ENCODE measurements at places on chromosomes 2 and 18. TPM values are rescaled to one million over a fixed set of nuclear protein-coding genes. Genes with fewer than 3 reads are reported as not detected.

- H3K36me3 ChIP-seq = no peaks in the 10 kb centered on the region
- no peak overlapping the region for H3K27ac ChIP-seq
- no peak overlapping the region for H3K4me3 ChIP-seq
- H3K4me1 ChIP-seq = no peaks in the 10 kb centered on the region
- no peaks in the 10 kb centered on the region for H3K27me3 ChIP-seq
- DNase-seq = no peak
These were observed 1195.1 kb upstream of the CHAC2 start for GRCh38 chr2:52572469-52572894.

DNA sequence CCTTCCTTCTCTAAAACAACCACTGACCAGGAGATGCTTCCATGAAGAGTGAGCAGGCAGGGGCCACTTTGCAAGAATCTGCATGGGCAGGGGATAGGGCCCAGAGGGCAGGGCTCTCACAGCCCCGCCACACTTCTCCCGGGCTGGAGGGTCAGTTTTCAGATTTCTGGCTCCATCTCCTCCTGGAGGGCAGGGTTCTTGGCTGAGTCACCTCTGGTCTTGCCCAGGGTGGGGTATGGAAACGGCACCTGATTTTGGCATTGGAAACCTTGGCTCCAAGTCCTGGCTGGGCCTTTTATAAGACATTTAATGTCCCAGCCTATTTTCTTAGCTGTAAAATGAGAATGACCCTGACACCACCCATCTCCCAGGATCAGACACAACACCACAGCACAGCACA is 27.6 kb upstream of the ASPRV1 start:
- no peak overlapping the region for H3K4me3 ChIP-seq
- peaks cover 7% of the 10 kb centered on the region for H3K36me3 ChIP-seq
- H3K4me1 ChIP-seq = no peaks in the 10 kb centered on the region
- H3K27me3 ChIP-seq = no peaks in the 10 kb centered on the region
- peak; percentile 53 for DNase-seq

Gene FAM237A
- total RNA-seq = not detected

GRCh38 chr2:157257312-157258252 is at the start of gene GALNT5:
Gene GALNT5, plus strand, starts transcription at chr2:157257705. Its CDS starts 378 bp downstream, at chr2:157258083.
- no peak for DNase-seq
- H3K27ac ChIP-seq = no peak within 1 kb of the TSS
- H3K27me3 ChIP-seq = no peaks in the 10 kb centered on the region
- H3K4me3 ChIP-seq = no peak within 1 kb of the TSS
- no peaks in the 10 kb centered on the region for H3K36me3 ChIP-seq

DNA sequence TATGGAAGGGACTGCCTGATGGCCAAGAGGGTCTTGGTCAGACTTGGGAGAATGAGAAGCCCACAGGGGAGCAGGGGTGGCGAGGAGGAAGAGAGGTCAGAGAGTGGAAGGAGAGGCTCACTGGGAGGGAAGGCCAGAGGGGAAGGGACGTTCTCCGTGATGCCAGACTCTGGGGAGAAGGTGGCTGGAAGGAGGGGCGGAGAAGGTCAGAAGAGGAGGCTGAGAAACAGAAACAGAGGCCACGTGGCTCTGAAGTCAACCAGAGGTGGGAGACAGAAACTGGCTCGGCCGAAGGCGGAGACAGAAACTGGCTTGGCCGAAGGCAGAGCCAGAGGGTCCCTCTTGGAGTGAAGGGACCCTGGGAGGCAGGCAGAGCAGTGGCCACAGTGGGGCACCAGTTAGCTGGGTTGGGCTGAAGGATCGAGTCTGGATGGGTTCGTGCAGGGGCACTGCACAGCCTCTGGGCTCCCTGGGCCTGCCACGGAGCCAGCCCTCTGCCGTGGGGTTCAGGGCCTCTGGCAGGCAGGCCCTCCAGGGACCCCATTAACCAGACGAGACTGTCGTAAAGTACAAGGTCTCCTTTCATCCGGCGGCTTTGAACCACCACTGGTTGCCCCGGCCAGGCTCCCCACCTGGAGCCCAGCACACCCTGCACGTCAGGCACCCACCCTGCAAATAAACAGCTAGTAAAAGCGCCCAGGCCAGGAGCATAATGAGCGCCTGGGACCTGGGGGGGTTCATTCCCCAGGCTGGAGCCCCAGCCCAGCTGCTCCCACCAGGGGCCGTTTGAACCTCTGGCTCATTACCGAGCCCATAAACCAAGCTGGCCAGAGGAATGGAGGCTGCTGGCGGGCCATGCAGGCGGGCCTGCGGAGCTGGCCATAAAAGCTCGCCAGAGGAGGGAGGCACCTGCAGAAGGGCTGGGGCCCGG is 218.8 kb downstream of the DYSF start:
- H3K27me3 ChIP-seq = peaks cover 20% of the 10 kb centered on the region
- H3K4me3 ChIP-seq = no peak overlapping the region
- H3K4me1 ChIP-seq = no peaks in the 10 kb centered on the region
- no peaks in the 10 kb centered on the region for H3K36me3 ChIP-seq
- DNase-seq = no peak

- no peak overlapping the region for H3K27ac ChIP-seq
- H3K4me3 ChIP-seq = no peak overlapping the region
- H3K27me3 ChIP-seq = no peaks in the 10 kb centered on the region
- no peak for DNase-seq
These were observed 496.9 kb upstream of the TNP1 start for GRCh38 chr2:217356781-217357180.

Gene RPS27A
- total RNA-seq = 1,343 TPM
